ENCODE measurements at places on chromosomes 6 and 20.
A peak's percentile ranks its signal among the peaks of the same experiment; 100 is the strongest.

GRCh38 chr20:48718786-48719578 is 108.8 kb downstream of the PREX1 start:
- DNase-seq, result no peak

DNA sequence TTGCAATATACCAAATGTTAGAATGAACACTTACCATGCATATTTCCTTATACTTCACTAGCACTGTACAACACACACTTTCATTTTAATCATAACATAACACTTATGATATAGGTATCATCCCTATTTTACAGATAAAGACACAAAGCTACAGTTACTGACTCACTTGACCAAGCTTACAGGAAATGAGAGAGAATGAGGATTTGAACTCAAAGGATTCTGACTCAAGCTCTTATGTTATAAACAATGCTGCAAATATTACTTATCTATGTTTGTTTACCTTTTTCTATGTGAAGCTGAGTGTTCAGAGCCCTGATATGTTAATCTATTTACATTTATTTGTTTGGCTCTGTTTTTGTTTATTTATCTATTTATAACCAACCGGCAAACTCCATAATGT is 245.4 kb downstream of the PTPRK start:
- DNase-seq, result no peak

- no peak for DNase-seq
Measured at GRCh38 chr20:63163171-63163570, 52.8 kb downstream of the YTHDF1 start.

DNA sequence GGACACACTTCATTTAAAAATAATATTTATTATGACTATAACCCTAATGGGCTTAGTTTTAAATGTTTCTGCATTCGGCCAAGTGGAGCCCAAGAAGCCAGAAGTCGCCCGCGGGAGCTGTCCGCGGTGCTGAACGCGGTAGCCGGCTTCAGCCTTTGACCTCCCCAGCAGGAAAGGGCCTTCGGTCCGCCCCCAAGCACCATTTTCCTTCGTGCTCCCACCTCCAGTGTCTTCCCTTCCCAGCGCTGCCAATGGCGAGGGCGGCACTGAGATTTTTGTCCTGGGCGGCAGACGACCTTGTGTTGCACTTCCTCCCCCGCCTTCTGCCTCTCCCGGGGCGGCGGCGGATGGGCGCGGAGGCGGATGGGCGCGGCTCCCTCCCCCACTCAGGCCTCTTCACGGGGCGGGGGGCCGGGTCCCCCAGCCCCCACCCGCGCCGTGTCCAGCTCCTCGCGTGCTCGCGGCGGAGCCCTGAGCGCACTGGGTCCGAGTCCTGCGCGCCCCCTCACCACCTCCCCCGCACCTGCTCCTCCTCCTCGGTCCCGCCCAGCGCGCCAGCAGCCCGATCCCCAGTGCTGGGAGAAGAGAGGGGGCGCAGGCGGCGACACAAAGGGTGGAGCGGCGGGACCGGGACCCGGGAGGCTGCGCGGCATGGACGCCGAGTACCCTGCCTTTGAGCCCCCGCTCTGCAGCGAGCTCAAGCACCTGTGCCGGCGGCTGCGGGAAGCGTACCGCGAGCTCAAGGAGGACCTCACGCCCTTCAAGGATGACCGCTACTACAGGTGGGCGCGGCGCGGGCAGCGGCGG is 23.6 kb upstream of the TMEM181 start:
- peak; percentile 39 for DNase-seq

DNA sequence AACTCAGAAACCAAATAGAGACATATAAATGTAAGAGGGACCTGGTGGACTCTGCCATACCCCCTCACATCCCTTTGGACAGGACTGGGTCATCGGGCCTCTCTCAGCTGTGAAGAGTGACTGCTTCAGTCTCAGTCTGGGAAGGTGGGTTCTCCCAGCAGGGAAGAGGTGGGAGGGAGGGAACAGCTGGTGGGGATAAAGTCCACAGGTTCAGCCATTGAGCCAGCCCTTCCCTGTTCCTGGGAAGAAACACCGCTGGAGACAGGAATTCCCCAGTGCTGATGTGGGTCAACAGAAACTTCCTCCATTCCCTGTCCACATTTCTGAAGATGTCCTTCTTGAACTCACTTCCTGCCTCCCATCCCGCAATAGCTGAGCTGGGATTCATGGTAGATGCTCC is 209.2 kb upstream of the PMEPA1 start:
- no peak for DNase-seq

- DNase-seq, result no peak
Measured at GRCh38 chr6:36138667-36139066, 8.4 kb downstream of the MAPK13 start.

- peak; percentile 38 for DNase-seq
Measured at GRCh38 chr6:37173493-37174195, 3.7 kb downstream of the PIM1 start.

- DNase-seq, result no peak
Measured at GRCh38 chr6:132888701-132889100, 74.3 kb downstream of the RPS12 start.

DNA sequence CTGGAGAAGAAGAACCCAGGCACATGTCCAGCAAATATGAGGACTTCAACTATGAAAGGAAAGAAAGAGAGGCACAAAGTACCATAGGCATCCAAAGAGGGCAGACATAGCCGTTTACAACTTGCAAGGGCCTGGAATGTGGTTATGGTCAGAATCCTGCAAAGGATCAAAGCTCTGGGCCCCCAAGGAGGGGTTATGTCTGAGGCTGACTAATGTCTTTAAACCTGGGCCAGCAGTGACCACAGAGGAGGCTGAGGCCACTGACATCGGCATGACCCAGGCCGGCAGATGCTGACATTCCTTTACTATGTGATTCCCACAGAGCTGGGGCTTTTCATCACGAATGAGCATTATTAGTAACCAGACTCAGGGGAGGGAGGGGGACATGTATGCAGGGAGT is 861.1 kb downstream of the DHX35 start:
- DNase-seq, result no peak

DNA sequence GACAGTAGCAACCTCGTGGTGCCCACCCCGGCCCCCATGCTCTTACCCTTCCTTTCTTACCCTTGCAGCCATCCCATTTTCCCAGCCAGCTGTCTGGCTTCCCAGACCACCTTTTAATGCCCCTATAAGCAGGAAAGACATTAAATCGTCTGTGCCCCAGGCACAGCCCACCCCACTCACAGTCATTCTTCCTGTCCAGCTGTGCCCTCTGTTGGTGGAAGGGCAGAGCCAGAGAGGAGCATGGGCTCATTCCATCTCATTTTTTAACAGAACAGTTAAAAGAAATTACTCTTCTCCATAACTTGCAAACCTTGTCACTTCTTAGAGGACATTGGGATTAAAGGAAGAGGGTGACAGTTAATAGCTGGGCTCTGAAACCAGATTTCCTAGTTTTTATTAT is 240.5 kb downstream of the NRN1 start:
- no peak for DNase-seq

- DNase-seq, result no peak
Measured at GRCh38 chr6:100574836-100575235, 110.1 kb upstream of the SIM1 start.

GRCh38 chr6:16228709-16229665 is 9.4 kb upstream of the GMPR start:
- no peak for DNase-seq
